Common myeloid progenitor, CD34-positive (primary cell): ENCODE measurements at places on chromosomes 12 and 14.

- no peak for DNase-seq
These were observed 242.3 kb downstream of the CCER1 start for GRCh38 chr12:90712671-90713070.

DNA sequence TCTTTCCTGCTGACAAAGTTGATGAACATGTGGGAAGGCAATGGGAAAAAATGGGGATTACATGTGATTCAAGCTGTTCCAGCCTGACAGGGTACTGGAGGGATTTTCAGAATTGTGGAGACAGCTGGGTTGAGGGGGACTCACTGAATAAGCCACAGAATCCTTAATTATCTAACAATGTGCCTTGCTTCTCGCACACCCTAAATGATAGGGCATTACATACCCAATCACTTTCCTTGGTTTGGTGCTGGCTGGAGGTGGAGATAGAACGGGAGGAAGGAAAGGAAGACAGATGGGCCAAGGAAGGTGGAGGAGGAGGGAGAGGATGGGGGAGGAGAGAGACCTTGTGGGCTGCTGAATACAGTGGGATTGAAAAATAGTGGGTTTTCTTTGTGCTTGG is 20.7 kb downstream of the PELI2 start:
- peak; percentile 76 for DNase-seq

GRCh38 chr14:99679543-99679942 is 4.6 kb upstream of the CYP46A1 start:
- no peak for DNase-seq

DNA sequence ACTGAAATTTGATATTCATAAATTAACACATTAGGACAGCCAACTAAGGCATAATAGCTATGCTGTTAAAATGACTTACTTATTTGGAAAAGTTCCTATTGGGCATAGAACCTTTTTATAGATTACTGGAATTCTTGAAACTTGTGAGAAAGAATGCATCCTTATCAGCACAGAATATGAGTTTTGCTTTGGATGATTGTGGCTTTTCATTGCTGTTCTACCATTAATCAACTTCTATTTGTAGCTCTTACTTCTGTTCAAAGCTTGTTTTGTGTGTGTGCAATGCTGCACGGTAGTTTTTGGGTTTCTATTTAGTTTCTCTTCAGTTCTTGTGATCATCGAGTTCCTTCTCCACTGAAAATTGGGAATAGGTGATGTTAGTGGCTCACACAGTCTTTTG is 152.4 kb upstream of the PELI2 start:
- no peak for DNase-seq

DNA sequence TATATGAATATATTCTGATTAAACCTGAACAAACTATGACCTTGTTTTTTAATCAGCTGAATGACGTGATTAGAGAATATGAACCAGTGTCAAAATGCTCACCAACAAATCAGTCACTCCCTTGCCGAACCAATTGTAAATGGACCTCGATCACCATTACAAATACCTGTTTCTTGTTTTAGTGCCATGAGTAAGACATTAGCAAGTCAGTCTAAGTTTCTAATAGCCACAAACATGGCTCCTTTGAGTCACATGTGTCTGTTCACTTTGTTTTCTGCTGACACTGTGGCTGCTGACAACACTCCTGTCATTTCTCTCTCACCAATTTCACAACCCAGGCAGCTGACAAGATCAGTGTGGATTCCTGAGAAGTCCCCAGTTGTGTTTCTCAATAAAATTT is 286.2 kb upstream of the MDGA2 start:
- no peak for DNase-seq

DNA sequence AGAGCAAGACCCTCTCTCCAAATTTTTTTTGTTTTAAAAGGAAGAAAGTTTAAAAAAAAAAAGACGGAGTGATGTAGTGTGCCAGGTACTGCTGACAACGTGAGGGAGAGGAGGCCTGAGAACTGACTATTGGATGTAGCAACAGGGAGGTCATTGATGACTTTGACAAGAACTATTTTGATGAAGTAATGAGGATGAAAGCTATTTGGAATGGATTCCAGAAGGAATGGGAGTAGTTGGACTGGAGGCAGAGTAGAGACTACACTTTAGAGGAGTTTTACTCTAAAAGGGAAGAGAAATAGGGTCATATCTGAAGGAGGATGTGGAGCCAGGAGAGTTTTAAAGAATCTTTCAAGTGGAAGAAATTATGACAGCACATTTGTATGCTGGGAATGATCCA is 27.8 kb upstream of the SLC38A2 start:
- DNase-seq: no peak

GRCh38 chr14:30210630-30211029 is 283.0 kb upstream of the PRKD1 start:
- no peak for DNase-seq

- DNase-seq: no peak
These were observed 121.4 kb downstream of the SMOC1 start for GRCh38 chr14:70000601-70001000.

- DNase-seq: no peak
These were observed 298.9 kb downstream of the ITPR2 start for GRCh38 chr12:26534071-26534470.

DNA sequence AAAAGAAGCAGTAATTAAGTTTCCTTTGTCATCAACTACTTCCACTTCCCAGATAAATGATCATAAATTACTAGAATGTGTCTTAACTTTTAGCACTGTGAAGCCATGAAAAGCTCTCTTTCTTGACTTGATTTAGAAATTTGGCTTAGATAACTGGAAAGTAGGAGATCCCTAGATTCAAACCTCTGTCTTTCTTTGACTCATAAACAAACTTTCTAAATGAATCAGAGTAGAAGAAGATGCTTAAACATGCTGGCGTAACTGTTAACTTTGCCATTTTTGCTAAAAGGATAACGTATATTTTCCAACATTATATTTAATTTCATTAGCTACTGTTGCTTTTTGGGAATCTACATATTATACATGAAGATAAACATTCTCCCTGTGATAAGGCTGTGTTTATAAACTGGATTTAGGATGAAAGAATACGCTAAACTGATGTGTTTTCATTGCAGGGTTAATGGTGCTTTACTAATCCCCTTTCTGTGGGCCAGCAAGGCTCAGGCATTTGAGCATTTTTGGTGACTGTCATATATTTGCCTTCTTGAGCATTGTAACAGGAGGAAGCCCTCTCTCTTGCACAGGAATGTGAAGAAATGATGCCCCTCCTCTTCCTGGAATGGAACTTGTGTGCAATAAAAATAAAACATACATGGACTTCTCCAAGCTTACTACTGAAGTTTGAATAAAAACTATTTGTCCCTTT is 301.4 kb downstream of the BMP4 start:
- no peak for DNase-seq

- DNase-seq: no peak
These were observed 36.3 kb upstream of the SINHCAF start for GRCh38 chr12:31362115-31362758.

DNA sequence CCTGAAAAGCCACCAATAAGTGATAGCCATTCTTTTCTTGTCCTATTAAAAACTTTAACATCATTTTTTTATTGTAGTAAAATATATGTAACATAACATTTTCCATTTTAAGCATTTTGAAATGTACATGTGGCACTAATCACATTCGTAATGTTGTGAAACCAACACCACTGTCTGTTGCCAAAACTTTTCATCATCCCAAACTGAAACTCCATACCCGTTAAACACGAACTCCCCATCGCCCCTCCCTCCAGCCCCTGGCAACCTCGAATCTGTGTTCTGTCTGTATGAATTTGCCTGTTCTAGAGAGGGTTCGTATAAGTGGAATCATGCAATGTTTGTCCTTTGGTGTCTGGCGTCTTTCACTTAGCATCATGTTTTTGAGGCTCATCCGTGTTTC is 75.9 kb downstream of the CCDC92 start:
- DNase-seq: no peak

- no peak for DNase-seq
These were observed 96.8 kb upstream of the PKP2 start for GRCh38 chr12:32993404-32993803.

GRCh38 chr14:64218344-64219240 is 75.6 kb downstream of the ESR2 start:
- DNase-seq: no peak

GRCh38 chr12:62258941-62259630 is 1.1 kb upstream of the USP15 start:
- DNase-seq: peak; percentile 33

DNA sequence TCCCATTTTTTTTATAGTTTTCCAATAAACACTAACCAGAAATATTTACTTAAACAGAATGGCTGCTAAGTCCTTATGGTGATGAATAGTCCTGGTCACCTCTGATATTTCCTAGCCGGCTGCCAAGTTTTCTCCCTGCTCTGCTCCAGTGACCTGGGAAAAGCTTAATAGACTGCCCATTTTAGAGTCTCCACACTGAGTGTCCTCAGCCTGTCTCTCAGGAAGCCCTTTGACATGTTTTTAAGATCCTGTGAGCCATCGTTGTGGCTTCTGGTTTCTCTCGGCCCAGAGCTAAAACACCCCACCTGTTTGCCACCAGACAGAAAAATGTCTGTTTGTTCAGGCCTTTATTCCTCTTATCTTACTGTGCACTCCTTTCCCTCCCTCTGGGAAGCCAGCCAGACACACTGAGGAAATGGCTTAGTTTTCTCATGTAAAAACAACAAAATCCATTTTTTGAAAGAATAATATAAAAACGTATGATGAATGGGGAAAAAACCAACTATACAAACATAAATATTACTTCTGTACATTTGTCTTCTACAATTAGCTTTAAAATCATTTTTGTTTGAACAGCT is 25.4 kb upstream of the ALDH2 start:
- peak; percentile 23 for DNase-seq

DNA sequence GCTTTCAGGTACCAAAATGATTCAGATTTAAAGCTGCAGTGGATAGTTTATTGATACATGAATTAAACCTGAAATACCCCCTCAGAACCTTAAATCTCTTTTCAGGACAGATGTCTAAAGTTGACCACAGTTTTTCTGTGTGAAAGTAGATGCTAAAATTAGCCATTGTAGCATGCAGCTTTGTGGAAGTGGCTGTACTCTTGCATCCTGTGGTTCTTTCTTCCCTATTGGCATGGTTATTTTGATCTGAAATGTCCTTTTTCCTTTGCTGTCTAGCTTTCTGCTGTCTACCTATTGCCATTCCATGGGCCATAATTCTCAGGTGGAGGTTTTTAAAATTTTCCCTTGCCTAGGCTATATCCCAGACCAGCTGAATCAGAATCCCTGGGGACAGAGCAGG is 455.6 kb downstream of the ZFP36L1 start:
- peak; percentile 31 for DNase-seq

- DNase-seq: no peak
These were observed 93.6 kb downstream of the TXNDC16 start for GRCh38 chr14:52458721-52459085.

GRCh38 chr12:117155278-117156060 is 34.8 kb downstream of the FBXO21 start:
- DNase-seq: peak; percentile 40

DNA sequence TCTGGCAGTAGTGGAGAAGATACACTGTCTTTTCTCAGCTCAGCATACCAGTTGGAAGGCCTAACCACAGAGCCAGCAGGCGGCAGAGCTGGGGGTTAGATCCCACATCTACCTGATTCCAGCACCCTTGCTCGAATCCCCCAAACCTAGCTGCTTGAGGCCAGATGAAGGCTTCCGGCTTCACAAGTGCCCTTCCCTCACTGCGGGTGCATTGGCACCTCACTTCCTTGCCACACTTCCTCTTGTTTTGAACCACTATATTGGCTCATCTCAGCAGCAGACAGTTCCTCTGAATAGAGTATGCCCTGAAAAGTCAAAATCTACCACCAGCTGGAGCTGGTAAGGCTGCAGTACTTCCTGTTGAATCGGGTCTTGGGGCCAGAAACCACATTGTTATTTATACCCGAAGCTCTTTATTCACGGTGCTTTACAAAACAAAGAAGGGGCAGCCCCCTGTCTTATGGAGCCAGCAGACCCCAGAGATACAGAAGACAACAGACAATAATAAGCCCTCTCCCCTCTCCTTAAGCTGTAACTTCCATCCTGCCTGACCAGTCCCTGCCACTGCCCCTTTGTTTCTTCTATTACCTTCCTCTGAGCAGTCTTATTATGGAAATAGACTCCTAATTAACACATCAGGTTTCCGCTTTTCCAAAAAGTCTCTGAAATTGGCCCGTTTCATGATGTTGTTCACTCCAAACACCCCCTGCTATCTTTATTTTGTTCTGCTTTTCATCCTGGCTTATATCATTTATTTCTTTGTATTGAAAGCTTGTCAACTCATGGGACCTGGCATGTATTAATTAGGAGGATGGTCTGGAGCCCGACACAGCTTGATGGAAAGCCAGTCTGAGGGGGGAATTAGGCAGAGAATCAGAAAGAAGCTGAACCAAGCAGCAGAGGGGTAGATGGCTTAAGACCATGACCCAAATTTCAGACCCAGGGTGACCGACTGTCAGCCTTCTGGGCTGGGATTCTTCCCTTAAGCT is 233.5 kb downstream of the EFCAB11 start:
- peak; percentile 88 for DNase-seq

DNA sequence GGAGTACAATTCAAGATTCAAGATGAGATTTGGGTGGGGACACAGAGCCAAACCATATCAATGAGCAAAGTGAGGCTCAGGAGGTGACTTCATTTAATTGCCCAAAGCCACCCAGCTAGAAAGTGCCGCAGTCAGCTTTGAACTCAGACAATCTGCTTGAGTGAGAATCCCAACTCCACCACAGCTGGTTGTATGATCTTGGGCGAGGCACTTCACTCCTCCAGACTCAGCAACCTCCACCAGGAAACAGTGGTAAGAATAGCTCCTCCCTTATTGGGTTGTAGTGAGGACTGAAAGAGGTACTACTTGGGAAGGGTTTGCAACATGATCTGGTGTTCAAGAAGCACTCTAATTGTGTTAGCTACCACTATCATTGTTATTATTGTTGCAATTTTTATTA is 129.2 kb upstream of the RFLNA start:
- no peak for DNase-seq

DNA sequence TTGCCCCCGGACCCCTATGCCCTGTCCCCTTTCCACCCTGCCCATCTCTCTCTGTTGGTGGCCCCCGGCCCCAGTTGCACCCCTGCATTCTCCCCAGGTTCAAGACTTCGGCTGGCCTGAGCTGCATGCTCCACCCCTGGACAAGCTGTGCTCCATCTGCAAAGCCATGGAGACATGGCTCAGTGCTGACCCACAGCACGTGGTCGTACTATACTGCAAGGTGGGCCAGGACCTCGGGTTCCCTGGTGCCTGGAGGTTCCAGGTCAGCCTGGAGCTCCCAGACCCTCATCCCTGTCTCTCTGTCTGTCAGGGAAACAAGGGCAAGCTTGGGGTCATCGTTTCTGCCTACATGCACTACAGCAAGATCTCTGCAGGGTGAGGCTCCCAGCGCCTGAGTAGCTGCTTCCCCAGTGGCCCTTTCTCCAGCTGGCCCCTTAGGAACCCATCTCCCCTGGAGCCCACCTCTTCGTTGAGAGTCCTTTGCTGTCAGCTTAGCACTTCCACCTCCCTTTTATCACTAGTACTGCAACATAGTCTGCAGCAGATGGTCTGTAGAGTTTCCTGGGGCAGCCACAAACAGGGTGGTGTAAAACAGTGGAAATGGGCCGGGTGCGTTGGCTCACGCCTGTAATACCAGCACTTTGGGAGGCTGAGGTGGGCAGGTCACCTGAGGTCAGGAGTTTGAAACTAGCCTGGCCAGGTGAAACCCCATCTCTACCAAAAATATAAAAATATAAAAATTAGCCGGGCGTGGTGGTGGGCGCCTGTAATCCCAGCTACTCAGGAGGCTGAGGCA is 5.8 kb downstream of the TNS2 start:
- DNase-seq: no peak

- DNase-seq: no peak
These were observed 23.6 kb downstream of the TRHDE start for GRCh38 chr12:72295744-72296143.
